ENCODE measurements at places on chromosomes 12 and 14.
A peak's percentile ranks its signal among the peaks of the same experiment; 100 is the strongest.

GRCh38 chr14:99394602-99395156 is 86.0 kb downstream of the SETD3 start:
- DNase-seq, result no peak

DNA sequence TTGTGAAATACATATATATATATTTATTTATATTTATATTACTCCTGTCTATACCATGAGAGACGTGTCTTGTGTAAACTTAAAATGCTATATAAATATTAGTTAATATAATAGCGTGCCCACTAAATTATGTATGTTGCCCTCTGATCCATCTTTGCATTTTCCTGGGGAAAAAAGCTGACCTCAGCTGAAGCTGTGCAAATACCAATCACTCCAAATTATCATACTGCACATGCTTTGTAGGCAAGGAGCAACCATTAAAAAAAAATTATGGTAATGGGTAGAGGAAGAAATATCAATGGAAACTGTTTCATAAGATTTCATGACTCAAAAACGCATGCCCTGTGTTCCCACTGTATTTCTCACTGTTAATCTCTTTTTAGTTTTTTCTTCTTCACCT is 179.8 kb downstream of the ANO4 start:
- no peak for DNase-seq

- DNase-seq, result no peak
Measured at GRCh38 chr12:56801661-56802622, 38.8 kb downstream of the HSD17B6 start.

GRCh38 chr12:64400041-64400440 is 4.2 kb upstream of the XPOT start:
- no peak for DNase-seq

GRCh38 chr14:103292426-103293374 is 41.3 kb upstream of the EIF5 start:
- DNase-seq, result peak; percentile 67

DNA sequence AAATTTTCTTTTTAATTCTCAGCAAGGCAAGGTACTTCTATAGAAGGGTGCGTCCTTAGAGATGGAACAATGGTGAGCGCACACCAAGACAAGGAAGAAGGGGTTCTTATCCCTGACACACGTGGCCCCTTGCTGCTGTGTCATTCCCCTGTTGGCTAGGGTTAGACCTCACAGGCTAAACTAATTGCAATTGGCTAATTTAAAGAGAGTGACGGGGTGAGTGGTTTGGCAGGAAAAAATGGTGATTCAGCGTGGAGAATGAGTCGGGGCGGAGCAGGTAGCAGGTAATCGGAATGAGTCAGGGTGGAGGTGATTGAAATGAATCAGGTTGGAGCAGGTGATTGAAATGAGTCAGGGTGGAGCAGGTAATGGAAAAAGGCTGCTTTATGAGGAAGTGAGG is 36.3 kb upstream of the HECTD1 start:
- no peak for DNase-seq

- no peak for DNase-seq
Measured at GRCh38 chr14:57578801-57579200, 85.1 kb upstream of the CCDC198 start.

GRCh38 chr14:23725980-23726710 is 90.0 kb downstream of the DHRS2 start:
- no peak for DNase-seq

DNA sequence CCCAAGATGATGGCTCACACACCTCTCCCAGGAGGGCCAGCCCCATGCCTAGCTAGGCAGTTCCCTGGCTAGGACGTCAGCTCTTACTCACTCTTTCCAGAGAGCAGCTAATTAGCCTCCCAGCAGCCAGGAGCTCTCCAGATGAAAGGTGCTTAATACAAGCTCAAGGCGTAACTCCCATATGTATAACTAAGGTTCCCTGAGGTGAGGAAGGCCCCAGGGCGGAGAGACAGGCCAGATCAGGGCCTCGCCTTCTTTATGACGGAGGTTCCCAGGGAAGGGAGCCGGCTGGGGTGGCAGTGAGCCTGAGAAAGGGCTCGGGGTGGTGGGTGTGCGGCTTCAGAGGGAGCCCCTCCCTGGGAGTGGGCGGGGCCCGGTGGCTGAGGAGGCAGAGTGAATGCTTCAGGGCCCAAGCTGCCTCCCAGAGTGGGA is 26.4 kb upstream of the ZFP36L1 start:
- DNase-seq, result no peak

DNA sequence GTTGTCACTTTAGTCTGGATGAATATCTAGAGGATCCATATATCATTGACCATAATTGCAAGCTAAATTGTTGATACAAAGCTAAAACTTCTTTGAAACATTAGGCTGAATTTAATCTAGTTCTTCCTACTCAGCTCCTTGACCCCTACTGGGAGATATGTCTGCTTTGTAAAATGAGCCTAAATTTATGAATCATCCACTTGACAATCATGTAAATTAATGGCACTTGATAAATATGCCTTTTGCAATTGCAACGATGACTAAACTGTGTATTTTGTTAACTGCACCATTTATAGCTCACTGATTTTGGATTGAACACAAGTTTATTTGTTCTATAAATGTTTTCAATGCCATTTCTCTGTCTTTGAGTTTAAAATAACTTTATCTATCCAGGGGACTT is 1616.5 kb upstream of the FLRT2 start:
- DNase-seq, result no peak

All from stimulated activated CD4-positive, alpha-beta T cell treated with anti-CD3 and anti-CD28 coated beads, TNF-alpha, amount 100 ng/mL, for 24 hours (primary cell).